ENCODE measurements at places on chromosomes 11 and 22.

- no peak for DNase-seq
Observed at GRCh38 chr11:111776398-111777093, 10.4 kb upstream of the PPP2R1B start.

- no peak for DNase-seq
Observed at GRCh38 chr11:36392196-36392595, 96.1 kb downstream of the PRR5L start.

DNA sequence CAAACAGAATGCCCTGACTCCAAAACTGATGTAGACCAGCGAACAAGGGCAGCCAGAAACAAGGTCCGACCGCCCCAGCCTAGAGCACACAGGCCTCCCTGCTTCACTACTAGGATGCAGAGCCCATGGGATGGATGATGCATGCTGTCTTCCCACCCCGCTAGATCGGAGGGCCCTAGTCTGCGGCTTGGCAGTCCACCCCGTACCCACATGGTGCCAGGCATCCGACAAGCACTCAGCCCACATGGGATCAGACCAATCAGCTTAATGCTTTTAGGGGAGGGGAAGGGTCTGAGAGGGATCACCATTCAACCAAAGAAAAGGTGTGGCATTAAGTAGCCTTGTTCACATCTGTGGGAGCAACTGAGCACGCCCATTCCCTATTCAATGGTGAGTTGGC, 30.6 kb downstream of the PISD start:
- DNase-seq = no peak

DNA sequence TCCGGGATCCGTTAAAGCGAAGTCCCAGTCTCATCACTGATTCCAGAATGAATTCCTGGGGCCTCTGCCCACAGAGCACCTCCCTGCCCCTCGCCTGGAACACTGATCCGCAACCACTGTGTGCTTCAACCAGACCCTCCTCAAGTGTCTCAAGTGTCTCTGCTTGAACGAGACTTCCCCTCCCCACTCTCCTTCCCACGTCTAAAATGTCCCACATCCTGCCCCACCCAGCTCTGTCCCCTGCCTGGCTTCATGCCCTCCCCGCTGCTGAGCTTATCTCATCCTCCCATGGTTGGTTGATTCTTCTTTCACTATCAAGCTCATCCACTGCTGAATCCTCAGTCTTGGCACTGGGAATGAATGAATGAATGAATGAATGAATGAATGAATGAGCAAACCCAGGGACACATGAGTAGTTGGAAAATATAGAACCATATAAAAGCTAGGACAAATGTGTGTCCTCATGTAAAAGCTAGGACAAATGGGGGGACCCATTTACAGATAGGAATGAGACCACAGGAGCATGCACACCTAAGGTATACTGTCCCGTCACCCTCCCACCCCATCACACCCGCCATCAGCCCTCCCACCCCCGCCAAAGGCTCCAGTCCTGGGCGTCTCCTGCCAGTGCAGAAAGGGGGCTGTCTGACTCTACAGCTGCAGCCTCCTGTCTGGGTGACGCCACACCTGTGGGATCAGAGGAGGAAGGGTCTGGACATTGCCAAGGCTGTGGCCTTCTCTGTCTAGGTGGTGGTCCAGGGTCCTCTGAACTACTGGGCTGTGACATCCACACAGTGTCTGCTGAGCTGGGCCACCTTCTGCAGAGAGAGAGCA, 71.4 kb upstream of the LINC01488 start:
- DNase-seq = no peak

DNA sequence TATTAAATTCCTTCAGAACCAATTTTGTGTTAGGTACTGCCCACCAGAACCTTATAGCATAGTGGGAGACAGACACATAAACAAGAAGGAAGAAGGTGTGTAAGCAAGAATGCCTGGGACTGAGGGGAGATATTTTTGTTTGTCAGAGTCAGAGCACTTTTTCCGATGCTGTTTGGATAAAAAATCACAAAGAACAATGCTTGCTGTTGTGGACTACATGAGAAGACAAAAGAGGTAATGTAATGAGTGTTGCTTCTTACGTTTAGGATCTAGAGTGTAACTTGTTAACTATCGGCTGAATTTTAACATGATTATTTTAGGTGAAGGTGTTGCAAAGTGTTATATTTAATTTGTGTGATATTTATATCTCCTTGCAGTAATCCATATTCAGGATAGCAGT, 84.9 kb downstream of the ATM start:
- DNase-seq = no peak

DNA sequence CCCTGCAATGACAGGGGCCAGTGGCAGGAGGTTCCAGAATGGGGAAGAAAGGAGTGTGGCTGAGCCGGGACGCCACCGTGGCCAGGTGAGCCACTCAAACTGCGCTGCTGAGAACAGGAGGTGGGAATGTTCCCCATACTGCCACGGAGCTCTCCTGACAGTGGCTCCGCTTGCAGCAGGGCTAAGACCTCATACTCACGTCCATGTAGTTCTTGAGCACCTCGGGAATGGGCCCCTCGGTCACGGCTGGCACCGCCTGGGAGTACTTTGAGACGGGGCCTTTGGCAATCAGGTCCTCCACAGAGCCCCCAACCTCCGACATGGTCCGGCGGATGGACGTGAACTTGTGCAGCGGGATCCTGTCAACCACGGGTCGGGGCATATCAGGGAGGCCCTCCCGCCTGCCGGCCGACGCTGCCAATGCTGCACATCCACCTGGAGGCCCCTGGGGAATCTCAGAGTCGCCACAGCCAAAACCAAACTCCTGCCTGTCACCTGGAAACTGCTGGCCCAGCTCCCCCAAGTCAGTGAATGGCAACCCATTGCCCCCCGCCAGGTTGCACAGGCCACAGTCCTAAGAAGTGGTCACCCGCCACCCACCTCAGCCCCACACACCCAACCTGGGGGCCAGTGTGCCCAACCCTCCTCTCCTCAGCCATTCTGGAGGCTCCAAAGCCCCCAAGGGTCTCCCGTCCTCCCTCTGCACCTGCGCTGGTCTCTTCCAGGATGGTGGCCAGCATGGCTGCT, 2.4 kb downstream of the CTSD start:
- no peak for DNase-seq

DNA sequence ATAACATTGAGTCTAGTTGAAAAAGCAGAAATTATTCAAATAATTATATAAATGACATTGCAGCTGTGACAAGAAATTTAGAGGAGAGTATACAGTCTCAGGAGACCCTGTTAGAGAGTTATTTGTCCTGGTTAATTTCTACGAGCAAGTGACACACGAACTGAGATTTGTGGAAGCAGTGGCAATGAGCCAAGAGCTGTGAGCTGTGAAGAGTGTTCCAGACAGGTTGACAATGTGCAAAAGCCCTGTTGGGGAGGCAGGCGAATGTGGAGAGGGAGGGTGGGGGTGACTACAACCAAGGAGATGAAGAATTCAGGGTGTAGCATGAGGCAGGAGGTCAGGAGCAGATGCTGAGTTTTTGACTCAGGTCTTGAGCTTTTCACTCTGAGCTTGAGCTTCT, 620.2 kb upstream of the TENM4 start:
- no peak for DNase-seq

GRCh38 chr11:3722100-3722499, 50.9 kb upstream of the CHRNA10 start:
- no peak for DNase-seq

DNA sequence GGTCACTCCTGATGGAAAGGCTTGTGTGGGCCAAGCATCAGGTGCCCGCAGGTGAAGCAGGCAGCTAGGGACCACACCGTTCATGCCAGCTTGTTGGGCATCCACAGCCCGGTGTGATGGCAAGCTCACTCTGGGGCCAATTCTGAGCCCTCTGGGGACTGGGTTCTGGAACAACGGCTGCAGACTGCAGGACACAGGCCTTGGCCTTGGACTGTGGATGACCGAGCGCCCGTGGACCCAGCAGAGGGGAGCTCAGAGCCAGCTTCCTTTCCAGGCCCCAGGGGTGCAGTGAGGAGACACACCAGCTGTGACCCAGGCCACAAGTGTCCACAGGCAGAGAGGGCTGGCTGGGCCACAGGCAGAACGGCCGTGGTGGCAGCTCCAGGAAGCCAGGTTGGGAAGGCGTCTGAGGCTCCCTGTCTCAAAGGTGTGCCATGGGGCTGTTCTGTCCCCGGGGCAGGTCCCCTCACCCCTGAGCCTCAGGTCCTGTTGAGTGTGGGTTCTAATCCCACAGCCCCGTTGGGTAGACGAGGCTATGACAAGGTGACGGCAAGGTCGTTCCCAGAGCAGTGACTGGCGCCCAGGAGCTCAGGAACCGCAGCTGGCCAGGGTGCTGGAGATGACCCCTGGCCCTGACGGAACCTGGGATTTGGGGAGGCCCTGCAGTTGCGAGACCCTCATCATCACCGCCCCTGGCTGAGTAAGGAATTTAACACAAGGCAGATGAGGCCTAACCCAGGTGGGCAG, 1079.4 kb downstream of the BRD1 start:
- DNase-seq = no peak

- DNase-seq = no peak
Observed at GRCh38 chr11:77267962-77268361, 33.5 kb downstream of the GDPD4 start.

GRCh38 chr11:65438257-65439151, 15.9 kb downstream of the NEAT1 start:
- no peak for DNase-seq

GRCh38 chr22:27877501-27877900, 41.6 kb downstream of the PITPNB start:
- no peak for DNase-seq

DNA sequence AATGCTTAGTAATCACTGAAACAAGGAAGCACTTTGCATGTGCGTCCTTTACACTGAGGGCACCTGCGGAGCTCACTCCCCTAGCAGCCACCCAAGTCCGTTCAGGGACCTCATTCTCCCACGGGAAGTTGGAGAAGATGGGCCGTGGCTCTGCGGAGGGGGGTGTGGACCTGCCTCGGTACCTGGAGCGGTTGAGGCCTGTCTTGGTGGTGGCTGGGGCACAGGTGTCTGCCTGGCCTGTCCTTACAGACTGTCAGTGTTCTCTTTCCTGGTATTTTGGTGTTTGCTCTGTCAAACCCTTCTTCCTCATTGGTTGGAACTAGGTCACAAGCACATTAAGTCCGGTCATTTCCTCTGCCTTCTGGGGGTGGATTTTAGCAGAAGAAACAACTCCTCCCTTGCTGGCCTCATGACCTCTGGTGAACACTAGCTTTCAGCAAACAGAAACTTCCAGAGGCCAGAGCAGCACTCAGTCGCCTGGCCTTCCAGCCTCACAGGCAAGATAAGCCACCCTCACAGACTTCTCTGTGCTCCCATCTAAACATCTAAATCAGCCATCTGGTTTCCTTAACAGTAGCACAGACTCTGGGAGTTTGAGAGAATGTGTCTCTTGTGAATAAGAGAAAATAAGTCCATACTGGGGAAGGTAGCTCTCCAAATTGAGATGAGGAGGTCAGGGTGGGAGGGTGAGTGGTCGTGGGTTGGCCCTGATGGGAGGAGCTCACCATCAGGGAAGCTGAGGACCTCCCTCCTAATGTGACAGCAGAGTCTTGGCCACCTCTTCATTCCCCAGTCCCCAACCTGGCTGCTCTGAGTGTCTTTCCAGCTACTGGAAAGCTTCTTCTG, 8.6 kb downstream of the SNAP29 start:
- no peak for DNase-seq
